ENCODE measurements at places on chromosomes 13 and 19. TPM values are rescaled to one million over a fixed set of nuclear protein-coding genes. Genes with fewer than 3 reads are reported as not detected.

The EHD2 gene
- polyA plus RNA-seq, result 93.9 TPM

GRCh38 chr19:292951-293350, 1.7 kb upstream of the PLPP2 start:
- no peak for DNase-seq

DNA sequence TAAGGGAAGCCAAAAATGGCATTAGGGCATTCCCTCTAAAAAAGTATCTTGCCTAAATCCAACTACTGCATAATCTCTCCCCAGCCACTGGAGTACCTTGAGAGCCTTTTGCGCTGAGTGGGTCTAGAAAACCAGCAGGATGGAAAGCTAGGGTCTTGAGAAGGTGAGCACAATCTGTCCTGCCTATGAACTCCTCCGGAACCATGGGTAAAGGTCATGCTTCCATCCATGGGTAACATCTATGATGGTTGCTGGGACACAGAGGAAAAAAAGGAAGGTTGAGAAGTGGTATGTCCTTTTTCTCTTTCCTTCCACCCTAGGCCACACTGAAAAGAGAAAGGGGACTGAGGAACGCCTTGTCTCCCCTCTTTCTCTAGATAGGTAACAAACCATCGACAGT, 52.4 kb downstream of the ZNF676 start:
- DNase-seq, result peak; percentile 0

- no peak for DNase-seq
Measured at GRCh38 chr19:3800996-3801395, 14.8 kb upstream of the MATK start.

The CALR3 gene
- polyA plus RNA-seq, result 0.22 TPM

GRCh38 chr13:92901739-92902138, 324.9 kb upstream of the GPC6 start:
- no peak for DNase-seq

GRCh38 chr19:4914736-4915501, 5.6 kb downstream of the UHRF1 start:
- DNase-seq, result peak; percentile 27

GRCh38 chr19:33665776-33666595, 44.2 kb downstream of the CHST8 start:
- no peak for DNase-seq

DNA sequence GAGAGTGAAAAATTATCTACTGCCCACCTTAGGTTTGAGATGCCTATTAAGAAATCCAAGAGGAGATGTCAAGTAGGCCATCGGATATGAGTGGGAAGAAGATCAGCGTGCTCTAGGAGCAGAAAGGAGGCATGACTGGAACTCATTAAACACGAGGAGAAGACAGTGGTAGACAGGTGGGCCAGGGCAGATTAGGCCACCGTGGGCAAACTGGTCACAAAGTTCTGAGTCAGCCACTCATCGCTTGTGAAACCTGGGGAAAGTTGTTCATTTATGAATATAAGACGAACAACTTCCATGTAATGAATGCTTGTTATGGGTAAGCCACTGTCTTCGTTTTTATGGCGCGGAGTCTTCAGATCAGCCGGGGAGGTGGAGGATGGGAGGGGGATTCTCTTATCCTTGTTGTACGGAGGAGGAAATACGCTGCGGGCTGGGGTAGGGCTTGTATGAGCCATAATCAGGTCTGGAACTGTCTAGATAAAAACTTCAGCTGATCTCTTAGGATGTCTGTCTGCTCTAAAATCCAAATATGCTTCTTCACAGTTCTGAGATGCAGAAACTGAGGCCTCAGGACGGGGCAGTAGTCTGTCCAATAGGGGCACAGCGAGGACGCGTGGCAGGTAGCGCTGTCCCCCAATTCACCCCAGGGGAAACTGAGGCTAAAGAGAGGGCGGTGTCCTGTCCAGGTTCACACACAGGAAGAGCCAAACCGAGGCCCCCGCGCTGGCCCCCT, 1.1 kb upstream of the ZNF444 start:
- peak; percentile 22 for DNase-seq

GRCh38 chr19:10111405-10111811, at the start of gene P2RY11:
P2RY11 (plus strand) TSS chr19:10111693; CDS start chr19:10111722, 29 bp downstream.
- no peak for DNase-seq

All from muscle of leg (tissue), 16 donors.